Stimulated activated CD8-positive, alpha-beta memory T cell treated with anti-CD3 and anti-CD28 coated beads, Interleukin-4, amount 100 ng/mL, for 1 hour (primary cell): ENCODE measurements at places on chromosomes 16 and 17.

DNA sequence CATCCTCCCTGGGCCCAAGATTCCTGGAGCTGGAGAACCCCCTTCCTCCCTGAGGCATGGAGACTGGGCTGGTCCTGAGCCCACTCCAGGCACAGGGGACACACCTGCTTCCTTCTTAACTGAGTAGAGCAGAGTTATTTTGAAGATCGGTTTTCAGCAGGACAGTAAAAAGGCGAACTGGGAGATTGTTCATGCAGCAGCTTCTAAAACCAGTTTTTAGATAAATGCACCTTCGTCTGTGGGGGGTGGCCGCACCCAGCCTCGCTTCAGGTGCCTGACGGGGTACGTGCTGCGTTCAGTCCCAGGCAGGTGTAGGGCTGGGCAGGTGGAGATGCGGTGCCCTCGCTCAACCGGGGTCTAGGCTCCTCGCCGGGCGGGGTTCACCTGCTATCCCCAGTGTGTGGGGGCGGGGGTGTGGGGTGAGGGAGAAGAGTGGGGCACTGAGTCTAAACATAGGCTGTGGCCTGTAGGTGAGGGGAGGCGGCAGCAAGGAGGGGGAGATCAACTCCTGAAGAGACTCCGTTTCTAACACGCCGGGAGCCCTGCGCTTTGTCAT, 69.5 kb downstream of the JPH3 start:
- no peak for DNase-seq

- peak; percentile 18 for DNase-seq
Observed at GRCh38 chr16:67246756-67247191, 507 bp downstream of the FHOD1 start.

- no peak for DNase-seq
Observed at GRCh38 chr17:67335245-67335835, 31.0 kb downstream of the PSMD12 start.

GRCh38 chr16:70691223-70692129, 5.6 kb upstream of the MTSS2 start:
- no peak for DNase-seq

DNA sequence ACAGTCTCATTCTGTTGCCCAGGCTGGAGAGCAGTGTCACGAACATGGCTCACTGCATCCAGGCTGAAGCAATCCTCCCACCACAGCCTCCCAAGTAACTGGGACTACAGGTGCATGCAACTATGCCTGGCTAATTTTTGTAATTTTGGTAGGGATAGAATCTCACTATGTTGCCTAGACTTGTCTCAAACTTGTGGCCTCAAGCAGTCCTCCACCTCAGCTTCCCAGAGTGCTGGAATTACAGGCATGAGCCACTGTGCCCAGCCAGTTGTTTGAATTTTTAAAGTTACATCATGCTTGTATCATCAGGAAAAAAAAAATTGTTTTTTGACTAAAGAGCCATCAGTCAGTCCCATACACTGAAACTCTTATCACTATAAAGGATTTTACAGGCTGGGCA, 17.1 kb upstream of the VPS4A start:
- no peak for DNase-seq

GRCh38 chr16:54672500-54672899, 258.2 kb upstream of the IRX5 start:
- DNase-seq, result no peak

- no peak for DNase-seq
Observed at GRCh38 chr17:78654325-78654724, 77.1 kb upstream of the DNAH17 start.

GRCh38 chr17:3017936-3018335, 45.5 kb downstream of the OR1D5 start:
- DNase-seq, result no peak

DNA sequence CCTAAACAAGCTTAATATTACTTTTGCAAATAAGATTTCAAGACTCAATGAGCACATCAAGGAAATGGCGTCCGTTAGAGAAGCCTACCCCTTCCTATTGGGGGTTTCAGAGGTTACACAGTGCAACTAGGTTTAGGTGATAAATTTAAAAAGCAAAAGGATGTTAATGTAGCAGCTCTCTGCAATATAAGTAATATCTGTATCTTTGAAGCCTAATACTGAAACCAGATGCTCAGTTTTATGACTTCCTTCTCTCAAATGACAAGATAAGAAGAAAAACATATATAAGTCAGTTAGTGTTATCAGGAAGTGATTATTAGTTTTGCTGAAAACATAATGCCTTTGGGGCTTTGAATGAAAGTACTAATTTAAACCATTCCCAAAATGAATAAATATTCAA, 54.3 kb upstream of the MED13 start:
- DNase-seq, result no peak

- no peak for DNase-seq
Observed at GRCh38 chr16:54462151-54462651, 175.6 kb upstream of the IRX3 start.

DNA sequence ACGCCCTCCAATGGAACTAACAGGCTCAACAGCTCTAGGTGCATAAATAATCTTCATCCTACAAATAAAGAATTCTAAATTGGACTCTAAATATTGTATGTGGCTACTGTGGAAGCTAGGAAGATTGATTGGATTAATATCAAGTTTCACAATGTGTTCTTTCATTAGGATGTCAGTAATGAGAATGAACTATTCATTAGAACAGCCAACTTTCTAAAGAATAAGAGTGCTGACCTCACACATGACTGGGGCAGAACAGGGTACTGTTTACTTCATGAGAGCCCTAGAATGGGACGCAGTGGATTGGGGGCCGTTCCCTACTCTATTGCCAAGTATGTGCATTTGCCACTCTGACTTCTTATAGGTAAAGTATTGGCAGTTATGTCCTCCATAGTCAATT, 528.2 kb upstream of the RBFOX1 start:
- no peak for DNase-seq

DNA sequence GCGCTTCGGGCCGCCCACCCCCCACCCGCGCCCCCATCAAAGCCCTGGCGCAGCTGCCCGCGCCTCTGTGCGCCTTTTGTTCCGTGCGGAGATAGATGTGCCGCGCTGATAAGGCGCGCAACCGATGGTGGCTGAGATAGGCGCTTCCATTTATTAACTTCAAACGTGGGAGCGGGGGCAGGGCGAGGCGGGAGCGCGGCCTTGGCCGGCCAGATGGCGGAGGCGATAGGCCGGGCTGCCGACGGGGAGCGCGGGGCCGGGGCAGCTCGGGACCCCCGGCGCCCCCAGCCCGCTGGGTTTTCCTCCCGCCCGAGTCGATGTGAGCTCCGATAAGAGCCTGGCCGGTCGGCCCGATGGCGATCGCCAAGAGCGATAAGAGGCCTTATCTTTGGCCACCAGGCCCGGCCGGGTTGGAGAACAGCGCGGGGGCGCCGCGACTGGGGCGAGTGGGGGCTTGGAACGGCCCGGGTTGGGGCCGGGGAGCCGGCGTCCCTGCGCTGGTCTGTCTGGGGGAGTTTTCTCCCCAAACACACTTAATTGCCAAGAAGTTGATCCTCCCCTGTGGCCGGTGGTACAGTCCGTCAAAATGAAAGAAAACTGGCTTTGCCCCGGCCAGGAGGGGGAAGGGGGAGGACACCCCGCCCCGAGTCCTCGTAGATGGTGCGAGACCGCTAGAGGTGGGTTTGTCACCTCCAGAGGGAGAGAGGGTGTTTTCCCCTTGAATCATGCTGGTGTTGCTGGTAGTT, 2.7 kb downstream of the ZFPM1 start:
- peak; percentile 53 for DNase-seq

DNA sequence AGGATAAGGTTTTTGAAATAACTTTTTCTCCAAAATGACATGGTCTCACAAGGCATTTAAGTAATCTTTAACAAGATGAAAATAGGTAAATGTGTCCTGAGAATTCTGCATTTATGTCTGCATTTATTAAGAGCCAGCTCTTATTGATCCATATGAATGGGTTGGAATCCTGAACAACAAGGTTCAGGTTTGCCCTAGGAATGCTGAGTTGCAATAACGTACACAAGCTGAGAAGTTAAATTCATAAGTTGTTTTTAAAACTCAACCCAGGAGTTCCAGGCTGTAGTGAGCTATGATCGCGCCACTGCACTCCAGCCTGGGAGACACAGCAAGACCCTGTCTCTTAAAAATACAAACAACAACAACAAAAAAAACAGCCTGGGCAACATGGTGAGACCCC, 28.1 kb downstream of the GLG1 start:
- DNase-seq, result no peak

- DNase-seq, result no peak
Observed at GRCh38 chr17:32801641-32802040, 75.3 kb downstream of the MYO1D start.

- DNase-seq, result no peak
Observed at GRCh38 chr16:62298600-62298999, 262.4 kb upstream of the CDH8 start.

DNA sequence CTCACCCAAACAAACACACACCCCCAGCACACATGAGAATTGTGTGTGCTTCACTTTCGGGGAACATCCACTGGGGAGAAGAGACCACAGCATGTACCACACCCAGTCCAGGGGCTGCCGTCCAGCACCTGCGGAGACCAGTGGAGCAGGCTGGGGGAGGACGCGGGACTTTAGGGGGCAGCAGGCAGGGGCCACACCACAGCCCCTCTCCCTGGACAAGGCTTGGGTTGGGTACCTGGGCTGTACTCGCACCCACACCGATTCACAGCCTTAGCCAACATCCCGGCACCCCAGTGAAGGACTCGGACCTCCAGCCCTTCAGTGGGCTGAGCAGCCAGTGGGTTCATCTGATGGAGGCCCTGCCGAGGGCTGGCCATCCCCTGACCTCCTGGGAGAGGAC, 63.3 kb downstream of the RBFOX3 start:
- DNase-seq, result no peak

DNA sequence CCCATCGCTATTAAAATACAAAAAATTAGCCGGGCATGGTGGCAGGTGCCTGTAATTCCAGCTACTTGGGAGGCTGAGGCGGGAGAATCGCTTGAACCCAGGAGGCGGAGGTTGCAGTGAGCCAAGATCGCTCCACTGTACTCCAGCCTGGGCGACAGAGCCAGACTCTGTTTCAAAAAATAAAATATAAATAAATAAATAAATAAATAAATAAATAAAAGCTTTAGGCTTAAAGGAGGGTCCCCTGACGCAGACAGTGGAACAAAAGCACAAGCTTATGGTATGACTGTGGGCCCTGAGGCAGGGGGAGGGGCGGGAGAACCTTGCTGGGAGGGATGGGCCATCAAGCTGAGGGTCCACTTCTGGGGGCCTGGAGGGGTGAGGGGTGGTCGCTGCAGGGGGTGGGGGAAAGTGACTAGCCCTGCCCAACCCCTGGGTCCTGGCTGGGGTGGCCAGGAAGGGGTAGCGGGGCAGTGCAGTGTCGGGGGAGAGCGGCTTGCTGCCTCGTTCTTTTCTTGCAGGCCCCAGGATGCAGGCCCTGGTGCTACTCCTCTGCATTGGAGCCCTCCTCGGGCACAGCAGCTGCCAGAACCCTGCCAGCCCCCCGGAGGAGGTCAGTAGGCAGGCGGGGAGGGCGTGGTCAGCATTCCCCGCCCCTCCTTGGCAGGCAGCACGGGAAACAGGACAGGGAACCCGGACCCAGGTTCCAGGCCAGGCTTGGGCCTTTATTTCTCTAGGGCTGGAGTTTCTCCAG, 4.7 kb downstream of the SERPINF1 start:
- DNase-seq, result no peak

DNA sequence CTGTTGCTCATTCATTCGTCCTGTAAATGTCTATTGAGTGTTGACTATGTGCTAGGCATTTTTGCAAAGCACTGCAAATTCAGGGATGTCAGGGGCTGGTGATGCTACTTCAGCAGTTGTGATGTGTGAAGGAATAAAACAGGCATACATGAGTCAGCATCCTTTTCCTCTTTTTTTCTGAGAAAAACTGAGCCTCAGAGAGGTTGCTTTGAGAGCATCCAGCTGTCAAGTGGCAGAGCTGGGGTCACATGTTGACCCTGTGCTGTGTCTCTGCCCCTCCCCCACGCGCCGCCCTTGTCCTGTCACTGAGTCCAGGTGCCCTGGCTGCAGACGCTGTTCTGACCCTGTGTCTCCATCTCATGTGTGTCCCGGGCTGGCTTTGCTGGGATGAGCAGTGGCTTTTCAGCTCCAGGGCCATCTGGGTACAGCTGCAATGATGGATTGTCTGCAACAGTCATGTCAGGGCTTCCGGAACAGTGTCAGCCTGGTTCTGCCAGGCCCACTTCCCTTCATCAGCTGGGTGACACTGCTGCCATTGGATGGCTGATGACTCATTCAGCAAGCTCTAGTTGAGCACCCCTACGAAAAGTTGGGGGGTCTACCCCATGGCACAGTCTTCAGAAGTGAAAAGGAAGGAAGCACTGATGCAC, 14.9 kb downstream of the SEC14L5 start:
- no peak for DNase-seq

DNA sequence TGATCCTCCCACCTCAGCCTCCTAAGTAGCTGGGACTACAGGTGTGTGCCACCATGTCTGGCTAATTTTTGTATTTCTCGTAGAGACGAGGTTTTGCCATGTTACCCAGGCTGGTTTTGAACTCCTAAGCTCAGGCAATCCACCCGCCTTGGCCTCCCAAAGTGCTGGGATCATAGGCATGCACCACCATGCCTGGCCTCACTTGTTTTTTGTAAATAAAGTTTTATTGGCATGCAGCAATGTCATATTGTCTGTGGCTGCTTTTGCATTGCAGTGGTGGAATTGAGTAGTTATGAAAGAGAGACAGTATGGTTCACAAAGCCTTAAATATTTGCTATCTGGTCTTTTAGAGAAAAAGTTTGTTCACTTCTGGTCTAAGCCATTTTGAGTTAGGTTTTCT, 124.7 kb downstream of the PRKCA start:
- no peak for DNase-seq

DNA sequence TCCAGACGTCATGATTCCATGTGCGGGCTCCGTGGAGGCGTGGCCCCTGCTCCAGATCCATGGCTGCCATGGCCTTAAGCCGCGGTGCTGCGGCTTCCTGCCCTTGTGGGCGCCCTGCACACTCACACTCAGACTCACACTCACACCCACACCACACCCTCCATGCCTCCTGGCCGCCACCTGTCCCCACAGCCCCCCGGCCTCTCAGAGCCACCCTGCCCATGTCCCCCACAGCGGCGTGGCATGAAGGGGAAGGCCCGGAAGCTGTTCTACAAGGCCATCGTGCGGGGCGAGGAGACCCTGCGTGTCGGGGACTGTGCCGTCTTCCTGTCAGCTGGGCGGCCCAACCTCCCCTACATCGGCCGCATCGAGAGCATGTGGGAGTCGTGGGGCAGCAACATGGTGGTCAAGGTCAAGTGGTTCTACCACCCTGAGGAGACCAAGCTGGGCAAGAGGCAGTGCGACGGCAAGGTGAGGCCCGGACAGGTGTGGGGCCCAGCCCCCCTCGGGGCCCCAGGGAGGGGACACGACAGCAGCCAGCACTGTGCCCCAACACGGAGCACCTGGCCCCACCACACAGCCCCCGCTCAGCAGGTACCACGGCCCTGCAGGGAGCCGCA, 50.0 kb downstream of the ACTG1 start:
- no peak for DNase-seq

- no peak for DNase-seq
Observed at GRCh38 chr17:20141198-20141972, 132.2 kb downstream of the SPECC1 start.

DNA sequence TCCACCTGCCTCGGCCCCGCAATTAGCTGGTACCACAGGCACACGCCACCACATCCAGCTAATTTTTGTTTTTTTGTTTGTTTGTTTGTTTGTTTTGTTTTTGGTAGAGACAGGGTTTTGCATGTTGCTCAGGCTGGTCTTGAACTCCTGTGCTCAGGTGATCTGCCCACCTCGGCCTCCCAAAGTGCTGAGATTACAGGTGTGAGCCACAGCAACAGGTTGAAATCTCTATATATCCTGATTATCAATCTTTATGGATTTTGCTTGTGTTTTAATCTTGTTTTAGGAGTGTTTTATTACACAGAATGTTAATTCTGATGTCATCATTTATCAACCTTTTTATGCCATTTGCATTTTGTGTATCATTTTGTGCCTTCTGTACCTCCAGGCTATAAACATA, 48.2 kb downstream of the RAB11FIP4 start:
- DNase-seq, result no peak
